ENCODE measurements at places on chromosomes 4 and X.
A peak's percentile ranks its signal among the peaks of the same experiment; 100 is the strongest.

DNA sequence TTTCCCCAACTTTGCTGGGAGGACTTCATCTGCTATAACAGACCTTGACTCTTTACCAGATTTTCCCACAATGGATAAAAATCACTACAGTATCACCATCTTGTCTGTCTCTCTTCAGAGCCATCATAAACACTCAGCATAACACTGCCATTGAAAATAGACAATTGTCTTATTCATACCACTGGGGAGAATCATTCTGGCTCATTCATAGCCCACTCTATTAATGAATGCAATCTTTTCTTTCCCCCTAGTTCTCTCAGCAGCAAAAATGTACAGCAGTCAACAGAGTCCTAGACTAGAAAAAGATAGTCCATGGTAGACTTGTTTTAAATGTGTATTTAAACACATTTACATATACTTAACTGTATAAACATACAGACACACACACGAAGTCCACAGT lies 19.2 kb downstream of the SLC9A7 start:
- no peak for DNase-seq

DNA sequence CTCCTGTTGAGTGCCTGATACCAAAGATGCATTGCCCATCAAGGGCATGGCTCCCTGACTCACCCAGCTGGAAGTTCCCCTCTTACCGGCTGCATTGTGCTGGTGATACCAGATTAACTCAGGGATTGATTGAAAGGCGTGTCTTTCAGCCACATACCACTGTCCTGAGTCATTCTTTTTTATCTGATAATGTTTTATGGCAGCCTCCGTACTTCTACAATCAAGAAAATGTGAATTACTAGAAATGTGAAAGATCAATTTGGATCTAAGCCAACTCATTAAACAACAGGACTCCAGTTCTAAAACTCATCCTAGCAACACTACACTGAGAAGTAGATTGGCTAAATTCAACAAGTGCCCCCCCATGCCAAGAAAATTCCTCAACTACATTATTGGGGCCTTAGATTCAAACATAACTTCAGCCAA lies 40.0 kb downstream of the TXK start:
- DNase-seq: no peak

DNA sequence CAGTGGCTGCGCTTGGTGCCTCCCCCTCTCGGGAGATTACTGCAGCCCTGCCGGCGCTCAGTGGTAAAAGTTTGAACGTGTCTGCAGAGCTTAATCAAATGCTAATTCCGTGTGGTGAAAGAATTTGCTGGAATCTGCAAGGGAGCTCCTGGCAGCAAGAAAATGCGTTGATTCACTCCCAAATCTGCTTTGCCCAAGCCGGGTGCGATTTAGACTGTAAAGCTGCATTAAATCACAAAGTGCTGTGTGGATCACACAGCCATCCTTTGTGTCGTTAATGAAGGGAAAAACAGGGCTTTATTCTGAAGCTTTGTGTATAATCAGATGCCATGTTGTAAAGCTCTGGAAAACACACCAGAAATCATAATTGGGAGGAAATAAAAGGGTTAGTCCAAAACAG lies 444.1 kb downstream of the BCOR start:
- DNase-seq: no peak

DNA sequence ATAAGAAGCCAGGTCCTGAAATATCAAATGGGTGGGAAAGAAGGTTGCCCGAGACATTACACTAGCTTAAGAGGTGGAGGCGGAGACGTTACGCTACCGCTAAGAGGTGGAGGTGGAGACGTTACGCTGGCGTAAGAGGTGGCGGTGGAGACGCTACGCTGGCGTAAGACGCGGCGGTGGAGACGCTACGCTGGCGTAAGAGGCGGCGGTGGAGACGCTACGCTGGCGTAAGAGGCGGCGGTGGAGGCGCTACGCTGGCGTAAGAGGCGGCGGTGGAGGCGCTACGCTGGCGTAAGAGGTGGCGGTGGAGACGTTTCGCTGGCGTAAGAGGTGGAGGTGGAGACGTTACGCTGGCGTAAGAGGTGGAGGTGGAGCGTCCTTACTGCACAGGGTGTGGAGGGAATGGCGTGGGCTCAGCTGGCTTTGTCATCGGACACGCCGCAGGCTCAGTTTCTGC lies 12.8 kb downstream of the CYP4V2 start:
- no peak for DNase-seq

DNA sequence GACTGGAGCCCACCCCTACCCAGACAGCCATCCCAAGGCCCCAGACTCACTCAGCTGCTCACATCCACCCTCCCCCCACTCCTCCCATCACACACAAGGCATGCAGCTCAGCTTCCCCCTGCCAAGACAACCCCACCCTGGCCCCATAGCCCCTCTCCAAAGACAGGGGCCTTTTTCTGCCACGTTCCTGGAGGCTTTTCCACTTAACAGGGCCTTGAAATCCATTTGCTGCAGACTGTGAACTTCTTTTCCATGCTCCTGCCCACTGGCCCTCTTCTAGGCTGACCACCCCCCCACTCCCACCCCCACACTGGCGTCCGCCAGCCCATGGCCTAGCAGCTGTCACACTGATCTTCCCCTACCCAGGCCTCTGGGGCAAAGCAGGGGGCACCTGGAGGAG lies 76.0 kb downstream of the PJA1 start:
- DNase-seq: no peak

DNA sequence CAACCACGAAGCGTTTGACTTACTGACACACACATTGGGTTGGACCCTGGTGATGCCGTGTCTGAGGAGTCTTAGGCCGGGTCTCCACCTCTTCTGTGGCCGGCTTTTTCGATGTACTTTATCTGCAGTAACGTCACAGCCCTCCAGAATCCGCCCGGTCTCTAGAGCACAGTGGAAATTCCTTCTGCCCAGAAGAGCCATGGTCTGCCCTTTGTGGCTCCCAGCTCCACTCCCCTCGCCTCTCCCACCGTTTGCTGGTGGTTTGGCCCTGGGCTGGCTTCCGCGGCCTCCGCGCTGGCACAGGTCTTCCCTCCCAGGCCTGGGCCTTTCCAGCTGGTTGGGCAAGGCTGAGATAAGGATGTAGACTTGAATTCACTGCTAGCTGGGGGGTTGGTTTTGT lies 4.3 kb downstream of the MAEA start:
- DNase-seq: no peak

DNA sequence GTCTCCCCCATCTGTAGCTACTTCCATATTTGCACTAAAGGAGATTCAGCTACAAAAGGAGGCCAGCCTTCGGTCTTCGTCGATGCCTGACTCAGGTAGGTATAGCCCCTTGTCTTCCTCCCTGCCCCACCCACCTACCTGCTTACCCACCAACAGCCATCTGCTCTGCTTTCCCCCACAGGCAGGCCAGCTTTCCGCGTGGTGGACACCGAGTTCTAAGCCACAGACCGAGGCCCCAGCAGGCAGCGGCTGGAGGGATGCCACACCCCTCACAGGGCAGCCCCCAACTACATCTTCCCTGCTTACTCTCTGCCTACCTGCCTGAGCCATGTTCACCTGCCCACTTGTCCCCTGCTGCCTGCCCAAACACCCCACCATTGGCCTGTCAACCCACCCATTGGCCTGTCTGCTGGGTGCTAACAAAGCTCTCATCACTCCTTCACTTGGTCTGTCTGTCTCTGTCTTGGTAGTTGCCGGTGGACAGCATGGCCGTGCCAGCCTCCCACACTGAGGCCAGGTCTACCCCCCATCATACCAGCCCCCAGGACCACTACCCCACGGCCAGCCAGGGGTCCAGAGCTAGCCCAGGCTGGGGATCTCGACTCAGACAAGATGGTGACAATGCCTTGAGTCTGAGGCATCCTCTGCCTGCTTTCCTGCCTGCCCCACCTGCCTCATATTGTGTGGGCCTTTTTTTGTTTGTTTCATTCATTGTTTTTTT lies 4.1 kb upstream of the USP11 start:
- DNase-seq: no peak

DNA sequence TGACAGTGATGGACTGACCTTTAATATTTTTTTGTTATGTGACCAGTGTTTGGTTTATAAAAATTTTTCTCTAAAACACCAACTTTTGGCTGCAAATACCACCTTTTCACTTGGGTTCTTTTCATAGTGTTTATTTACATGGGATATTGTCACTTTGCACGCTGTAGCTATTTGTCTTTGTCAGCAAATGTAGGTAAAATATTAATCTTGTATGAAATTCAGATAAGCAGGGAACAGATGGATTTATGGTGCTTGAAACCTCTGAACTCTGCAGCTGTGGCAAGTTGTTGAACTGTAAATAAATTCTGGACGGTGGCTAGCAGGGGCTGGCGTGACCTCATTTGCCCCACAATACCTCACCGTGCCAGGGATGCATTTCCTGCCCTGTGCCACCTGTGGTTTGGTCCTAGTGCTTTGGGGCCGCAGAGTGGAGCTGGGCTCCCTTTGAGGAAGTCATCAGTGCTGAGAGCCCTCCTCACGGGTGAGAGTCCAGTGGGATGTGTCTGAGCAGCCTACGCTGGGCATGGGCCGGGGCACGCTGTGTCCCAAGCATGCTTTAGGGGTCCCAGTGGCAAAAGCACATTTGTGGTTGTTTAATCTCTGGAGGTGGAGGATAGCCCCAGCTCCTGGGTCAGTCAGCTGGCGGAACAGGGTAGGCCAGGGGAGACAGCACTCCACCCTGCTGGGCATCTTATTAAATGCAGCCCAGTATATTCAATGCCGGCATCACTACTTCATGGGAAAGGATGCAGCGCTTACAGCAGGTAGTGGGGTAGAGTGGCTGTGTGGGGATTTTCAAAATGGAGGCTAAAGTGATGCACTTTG lies 108.6 kb downstream of the TBL1X start:
- DNase-seq: no peak

GRCh38 chr4:145861336-145862318 lies 77.0 kb downstream of the ZNF827 start:
- no peak for DNase-seq

DNA sequence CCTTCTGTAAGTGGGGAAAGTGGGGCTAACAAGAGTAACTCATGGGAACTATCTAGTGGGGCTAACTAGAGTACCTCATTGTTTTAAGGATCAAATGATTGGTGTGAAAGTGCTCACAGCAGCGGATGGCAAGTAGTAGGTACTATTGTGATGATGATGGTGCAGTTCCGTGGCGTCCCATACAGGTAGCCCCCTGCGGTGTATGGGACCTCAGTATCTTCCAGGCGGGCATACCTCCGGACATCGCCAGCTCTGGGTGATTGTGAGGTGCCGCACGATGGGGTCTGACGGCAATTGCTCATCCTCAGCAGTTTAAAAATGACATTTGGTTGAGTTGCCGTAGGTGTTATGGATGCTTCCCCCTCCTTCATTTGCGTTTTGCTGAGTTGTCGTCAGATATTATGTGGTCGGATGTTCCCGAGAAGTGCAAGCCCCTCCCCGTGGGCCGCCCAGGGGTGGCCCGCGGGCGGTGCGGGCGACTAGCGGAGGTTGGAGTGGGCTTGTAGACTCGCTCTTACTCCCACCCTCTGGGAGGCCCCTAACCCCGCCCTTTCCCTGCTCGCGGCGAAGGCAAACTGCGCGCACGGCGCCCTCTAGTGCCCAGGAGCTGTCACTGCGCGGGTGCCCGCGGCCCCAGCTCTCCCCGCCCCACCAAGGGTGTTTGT lies 18.3 kb upstream of the GPR101 start:
- peak; percentile 48 for DNase-seq

DNA sequence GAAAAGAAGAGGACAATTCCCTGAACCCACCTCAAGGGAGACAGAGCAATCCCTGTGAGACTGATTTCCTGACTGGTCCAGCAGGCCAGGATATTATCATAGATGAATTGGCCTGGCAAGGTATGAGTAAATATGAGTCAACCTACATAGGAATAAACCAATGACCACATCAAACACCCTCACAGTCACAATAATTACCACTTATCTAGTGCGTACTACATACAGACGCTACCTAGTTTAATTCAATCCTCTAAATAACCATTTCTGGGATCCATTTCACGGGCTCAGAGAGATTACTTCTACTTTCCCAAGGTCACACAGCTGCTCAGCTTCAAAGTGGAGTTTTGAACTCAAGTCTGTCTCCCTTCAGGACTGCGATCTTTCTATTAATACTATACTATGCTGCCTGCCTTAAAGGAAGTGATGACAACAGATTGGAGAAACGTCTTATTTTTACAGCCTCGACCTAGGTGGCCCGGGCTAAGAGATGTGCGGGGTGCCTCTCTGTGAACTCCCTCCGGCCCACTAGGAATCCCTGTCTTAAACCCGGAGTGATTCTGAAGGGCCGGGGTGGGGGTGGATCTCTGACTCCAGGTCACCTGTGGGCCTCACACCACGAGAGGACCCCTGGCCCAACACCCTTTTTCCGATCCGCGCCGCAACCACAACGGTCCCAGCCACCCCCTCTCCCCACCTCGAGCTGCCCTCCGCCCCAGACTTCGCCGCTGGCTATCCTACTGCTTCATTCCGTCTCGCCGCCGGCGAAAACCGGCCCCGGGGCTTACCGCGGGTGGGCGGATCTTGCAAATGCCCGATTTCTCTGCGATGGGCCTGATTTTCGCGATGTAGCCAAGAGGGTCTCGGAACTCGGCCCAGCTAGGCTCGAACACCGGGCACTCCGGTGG lies 800 bp downstream of the KDM5C start:
- DNase-seq: peak; percentile 9

DNA sequence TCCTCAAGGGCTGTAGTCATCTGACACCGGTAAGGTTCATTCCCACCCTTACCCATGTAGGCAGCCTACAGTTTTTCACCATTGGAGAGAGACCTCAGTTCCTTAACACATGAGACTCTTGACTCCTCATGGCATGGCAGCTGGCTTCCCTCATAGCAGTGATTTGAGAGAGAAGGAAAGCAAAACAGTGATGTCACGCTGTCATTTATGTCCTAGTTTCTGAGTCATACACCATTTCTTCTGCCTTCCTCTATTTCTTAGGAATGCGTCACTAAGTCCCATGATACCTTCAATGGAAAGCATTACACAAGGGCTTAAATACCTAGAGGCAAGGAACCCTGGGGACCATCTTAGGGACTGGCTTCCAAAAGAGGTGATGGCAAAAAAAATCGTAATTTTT lies 226.1 kb downstream of the SPCS3 start:
- DNase-seq: peak; percentile 13

- DNase-seq: no peak
Observed at GRCh38 chr4:101221294-101221693, 126.0 kb downstream of the PPP3CA start.

DNA sequence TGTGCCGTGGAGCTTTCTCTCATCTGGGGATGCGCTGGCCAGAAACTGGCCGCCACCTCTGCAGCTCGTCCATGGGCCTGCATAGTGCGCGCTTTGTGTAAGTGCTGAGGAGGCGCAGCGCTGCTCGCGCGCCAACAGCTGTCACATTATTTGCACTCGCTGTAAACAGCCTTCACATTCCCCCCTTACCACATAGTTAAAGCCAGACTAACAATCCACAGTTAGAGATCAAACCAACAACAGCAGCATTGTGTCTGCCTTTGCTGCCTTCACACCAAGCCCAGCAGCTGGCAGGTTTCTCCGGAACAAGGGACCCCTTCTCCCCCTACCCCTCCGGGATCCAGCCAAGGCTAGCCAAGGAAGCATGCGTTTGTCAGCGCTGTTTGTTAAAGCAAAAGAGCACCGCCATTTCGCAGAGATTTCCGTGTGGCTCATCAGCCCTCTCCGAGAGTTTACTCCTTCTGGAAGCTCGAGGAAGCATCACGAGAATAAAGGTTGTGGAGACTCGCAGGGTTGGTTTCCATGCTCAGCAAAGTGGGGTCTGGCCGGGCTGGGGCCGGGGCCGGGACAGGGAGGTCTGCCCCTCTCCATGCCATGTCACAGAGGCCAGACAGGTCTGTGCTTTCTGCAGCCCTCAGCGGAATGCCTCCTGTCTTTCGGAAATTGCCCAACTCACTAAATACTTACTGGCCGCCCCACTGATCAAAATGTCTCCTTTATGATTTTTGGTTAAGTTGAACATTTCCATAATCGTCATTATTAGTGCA lies 11.0 kb downstream of the BCOR start:
- no peak for DNase-seq

GRCh38 chrX:46819136-46819535 lies 17.7 kb upstream of the RP2 start:
- no peak for DNase-seq

All from suppressor macrophage treated with lipopolysaccharide for 4 hours (primary cell).